ENCODE measurements at places on chromosomes 6 and 20. TPM values are rescaled to one million over a fixed set of nuclear protein-coding genes. Genes with fewer than 3 reads are reported as not detected.

TGM3 gene
- not detected for total RNA-seq

LPA gene
- 0.15 TPM for total RNA-seq

CLDN20 gene
- total RNA-seq, result not detected

PRRT1 gene
- 1.8 TPM for total RNA-seq

HTR1E gene
- total RNA-seq, result not detected

TCP11 gene
- not detected for total RNA-seq

DNA sequence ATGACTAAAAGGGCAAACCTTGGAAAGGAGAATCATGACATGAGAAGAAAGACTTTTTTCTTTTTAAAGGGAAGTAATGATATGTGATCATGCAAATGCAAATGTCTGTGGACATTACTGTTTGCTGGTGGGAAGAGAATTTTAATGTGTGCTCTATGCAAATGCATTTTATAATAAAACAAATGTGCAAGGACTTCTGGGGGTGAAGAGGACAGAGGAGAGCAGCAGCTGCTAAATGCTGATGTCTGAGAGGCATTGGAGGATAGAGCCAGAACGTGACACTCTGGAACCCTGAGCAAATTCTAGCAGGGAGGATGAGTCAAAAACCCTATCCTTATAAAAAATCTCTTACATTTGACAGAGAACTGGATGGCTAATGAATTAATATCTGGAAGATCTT, 69.1 kb upstream of the BEND3 start:
- no peak for DNase-seq

DNA sequence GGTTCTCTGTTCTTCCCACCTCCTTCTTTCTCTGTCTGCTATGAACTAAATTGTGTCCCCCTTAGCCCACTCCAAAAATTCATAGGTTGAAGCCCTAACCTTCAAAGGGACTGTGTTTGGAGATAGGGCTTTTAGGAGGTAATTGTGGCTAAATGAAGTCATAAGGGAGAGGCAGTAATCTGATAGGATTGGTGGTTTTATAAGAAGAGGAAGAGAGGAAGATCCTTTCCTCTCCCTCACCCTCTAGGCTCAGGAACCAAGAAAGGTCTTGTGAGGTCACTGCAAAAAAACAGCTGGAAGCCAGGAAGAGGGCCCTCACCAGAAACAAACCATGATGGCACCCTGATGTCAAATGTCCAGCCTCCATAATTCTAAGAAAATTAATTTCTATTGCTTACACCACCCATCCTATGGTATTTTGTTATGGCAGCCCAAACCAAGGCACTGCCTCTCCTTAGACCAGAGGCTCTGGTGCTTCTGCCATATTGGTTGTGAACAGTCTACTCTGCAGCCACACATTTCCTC, 135.1 kb upstream of the COL21A1 start:
- no peak for DNase-seq

Measured in H9 (cell line).